Activated CD4-positive, alpha-beta T cell treated with anti-CD3 and anti-CD28 coated beads for 1 hour (primary cell): ENCODE measurements at places on chromosomes 12 and 14.

DNA sequence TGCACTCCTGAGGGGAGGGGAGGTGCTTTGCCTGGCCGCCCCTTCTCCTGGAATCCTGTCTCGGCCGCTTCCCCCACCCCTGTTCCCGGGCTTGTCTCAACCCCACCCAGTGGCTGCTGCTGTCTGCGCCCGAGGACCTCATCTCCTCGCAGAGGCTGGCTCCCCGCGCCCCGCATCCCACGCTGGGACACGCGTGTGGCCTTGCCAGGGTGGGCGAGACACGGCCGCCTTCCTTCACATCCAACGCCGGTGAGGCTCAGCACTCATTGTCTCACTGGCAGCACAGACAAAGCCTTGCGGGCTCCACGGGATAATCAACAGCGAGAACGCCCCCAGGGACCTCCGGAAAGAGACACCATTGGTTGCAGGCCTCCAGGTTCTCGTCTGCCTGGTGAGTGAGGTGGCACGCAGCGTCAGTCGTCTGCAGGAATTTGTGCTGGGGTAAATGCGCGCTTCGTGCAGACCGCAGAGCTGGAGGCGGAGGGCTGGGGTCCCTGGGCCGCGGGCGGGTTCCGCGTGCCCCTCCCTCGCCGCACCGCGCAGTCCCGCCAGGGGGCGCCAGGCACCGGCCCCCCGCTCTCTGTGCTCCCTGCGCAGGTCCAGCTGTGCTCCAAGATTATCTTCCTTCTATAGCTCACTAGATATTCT is 26.8 kb downstream of the CCDC177 start:
- DNase-seq = no peak

DNA sequence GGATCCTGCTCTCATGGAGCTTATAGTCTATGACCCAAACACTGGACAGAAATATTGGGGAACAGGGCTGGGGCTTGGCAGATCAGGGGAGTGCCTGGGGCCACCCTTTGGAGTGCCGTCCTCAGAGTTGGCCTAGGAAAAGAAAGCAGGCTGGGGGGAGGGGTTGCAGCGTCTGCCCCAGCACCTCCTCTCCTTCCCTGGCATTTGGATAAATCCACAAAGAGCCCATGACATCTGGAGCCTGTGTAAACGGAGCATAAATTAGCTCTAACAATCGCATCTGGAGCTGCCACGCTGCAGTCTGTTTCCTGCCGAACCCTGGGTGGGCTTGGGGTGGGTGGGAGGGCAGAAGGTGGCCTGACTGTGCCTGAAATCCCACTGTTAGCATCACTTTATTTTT is 63.8 kb downstream of the MVK start:
- DNase-seq = no peak

DNA sequence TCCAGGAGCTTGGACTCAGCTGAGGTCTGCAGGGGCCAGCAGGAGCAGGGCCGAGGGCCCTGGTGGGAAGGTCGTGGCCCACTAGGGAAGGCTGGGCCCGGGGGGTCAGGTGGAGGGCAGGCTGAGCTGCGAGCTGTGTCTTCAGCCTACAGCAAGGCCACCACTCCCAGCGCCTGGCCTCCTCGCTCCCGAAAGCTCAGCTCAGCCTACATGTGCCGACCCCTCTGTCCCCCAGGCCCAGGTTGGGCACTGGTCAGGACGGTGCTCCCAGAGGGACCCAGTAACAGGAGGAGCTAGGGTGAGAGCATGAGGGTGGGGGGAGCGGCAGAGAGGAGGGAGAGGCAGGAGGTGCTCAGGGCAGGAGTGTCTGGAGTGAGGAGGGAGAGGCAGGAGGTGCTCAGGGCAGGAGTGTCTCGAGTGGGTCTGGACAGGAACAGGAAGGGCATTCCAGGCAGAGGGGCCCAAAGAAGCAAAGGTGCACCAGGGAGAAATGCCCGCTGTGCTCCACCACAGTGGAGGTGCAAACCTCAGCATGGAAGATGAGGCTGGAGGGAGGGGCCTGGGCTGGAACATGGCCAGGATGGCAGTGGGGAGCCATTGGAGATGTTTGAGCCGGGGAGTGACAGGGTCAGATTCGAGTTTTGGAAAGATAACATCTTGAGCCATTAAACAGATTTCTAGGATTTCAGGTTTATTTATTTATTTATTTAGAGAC is 29.1 kb upstream of the GPR132 start:
- no peak for DNase-seq

GRCh38 chr12:85834378-85834777 is 1.8 kb downstream of the RASSF9 start:
- no peak for DNase-seq

GRCh38 chr14:75805646-75806045 is 144.6 kb downstream of the TTLL5 start:
- no peak for DNase-seq

DNA sequence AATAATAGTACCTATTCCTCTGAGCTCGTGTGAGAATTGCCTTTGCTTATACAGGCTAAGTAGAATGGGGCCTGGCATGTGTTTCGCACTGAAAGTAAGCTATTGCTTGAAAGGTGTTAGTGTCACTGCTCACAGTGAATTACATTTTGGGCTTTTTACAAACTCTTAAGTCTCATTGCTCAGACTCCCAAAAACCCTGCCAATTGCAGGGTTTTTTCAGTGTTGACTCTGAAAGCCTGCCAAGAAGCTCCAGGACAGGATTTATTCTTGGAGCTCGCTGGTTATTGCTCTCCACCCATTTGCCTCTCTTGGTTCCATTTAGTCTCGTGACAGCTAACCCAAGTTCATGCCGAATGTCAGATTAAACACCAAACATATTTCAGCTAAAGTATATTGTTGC is 39.8 kb downstream of the NOPCHAP1 start:
- DNase-seq = no peak

DNA sequence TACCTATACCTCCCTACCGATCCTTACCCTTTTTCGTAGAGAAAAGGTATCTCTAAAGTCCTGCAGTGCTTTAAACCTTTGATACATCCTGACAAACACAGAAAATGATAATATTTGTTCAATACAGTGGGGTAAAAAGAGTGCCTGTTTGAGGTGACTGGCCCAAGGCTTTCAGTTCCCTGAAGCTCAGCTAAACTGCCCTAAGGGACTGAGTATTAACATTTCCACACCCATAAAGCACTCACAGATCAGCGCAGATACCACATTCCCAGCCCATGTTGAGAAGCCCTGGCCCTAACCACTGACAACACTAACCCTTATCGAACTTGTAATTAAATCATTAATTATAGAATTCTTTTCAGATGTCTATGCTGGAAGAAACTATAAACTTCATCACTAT is 108.7 kb downstream of the DIP2B start:
- DNase-seq = no peak

GRCh38 chr14:96693987-96694386 is 103.2 kb upstream of the VRK1 start:
- no peak for DNase-seq

DNA sequence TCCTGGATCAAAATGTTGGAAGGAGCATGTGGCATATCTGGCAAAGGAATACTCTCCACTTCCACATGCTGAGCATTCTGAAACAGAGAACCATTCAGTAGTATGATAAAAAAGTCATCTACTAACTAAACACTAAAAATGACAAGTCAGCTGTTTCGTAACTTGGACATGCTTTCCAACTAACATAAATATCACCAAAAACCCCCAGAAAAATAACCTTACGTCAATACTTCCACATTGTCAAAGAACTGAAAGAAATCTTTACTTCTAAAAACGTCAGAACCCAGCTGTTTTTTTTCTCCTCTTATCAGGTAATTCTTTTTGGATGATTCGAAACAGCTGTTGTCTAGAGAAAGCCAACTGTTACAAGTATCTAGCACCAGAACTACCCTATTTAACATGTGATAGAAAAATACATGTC is 8.2 kb downstream of the WBP11 start:
- DNase-seq = no peak

DNA sequence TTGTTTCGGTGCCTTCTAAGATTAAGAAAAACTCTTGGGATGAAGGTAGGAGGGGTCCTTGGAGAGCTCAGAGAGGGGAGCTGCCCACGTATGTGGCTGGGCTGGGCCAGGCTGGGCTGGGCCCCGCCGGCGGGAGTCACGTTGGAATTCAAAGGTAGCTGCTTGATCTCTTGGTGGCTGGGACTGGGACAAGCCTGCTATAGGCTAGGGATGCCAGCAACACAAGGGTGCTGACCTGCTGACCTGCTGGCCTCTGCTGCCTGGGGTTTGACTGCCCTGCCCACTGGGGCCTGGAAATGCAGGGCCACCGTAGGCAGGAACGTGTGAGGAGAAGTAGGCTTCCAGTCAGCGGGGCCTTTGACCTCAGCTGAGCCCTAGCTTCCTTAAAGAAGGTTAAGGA is 52.8 kb upstream of the GTF2A1 start:
- DNase-seq = no peak

GRCh38 chr14:101191101-101191720 is 287.7 kb upstream of the RTL1 start:
- no peak for DNase-seq

DNA sequence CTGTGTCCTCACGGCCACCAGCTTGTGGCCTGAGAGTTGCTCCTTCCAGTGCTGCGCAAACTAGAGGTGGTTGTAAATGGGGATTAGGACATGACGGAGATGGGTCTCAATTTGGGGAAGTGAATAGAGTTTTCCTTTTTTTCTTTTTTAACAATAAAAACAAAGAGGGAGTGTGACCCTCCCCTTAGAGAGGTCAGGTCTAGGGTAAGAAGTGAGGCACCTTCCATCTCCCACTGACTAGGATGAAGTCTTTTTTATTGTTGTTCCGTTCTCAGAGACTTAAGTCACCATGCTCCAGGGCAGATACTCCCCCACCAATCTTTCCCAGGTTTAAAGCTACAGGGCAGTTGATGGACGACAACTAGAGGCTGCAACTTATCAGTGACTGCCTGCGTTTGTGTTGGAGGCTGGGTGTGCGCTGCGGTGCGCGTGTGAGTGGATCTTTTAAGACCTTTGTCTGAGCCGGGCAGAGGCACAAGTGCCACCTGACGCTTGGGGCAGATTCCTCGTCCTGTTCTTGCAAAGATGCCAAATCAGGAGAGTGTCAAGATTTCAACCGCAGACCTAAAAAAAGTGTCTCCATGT is 2.1 kb upstream of the GSC start:
- no peak for DNase-seq

DNA sequence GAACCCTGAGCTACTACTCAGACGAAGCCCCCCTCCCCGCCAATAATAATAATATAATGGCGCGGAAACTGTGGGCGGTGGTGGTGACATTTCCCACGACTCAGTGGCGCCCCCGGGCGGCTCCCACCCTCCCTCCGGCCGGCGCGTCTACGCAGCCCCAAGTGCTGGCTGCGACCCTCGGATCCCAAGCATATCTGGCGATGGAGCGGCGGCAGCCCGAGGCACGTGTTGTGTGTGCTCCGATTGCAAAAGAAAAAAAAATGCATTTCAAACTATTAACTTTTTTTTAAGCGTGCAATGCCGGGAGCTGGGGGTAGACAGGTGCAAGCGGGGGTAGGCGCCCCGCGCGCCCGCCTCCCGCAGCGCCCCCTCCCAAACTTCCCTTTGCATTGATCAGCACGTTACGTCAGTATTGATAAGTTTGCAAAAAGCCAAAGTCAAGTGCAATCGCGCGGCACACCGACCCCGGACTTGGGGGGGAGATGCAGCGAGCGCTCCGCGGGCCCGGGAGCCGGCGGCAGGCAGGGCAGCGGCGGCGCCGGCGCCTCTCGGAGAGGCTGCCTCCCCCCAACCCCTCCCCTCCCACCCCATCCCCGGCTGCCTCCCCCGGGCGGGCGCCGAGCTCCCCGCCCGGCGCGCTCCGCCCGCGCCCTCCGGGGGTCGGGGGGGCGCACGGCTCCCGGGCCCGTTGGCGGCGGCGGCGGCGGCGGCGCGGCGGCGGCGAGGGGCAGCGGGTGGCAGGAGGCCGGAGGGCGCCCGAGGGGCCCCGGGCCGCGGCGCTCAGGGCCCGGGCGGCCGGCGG is 113.1 kb upstream of the MYL2 start:
- DNase-seq = no peak

- DNase-seq = no peak
Observed at GRCh38 chr12:125134576-125134975, 69.3 kb downstream of the AACS start.

DNA sequence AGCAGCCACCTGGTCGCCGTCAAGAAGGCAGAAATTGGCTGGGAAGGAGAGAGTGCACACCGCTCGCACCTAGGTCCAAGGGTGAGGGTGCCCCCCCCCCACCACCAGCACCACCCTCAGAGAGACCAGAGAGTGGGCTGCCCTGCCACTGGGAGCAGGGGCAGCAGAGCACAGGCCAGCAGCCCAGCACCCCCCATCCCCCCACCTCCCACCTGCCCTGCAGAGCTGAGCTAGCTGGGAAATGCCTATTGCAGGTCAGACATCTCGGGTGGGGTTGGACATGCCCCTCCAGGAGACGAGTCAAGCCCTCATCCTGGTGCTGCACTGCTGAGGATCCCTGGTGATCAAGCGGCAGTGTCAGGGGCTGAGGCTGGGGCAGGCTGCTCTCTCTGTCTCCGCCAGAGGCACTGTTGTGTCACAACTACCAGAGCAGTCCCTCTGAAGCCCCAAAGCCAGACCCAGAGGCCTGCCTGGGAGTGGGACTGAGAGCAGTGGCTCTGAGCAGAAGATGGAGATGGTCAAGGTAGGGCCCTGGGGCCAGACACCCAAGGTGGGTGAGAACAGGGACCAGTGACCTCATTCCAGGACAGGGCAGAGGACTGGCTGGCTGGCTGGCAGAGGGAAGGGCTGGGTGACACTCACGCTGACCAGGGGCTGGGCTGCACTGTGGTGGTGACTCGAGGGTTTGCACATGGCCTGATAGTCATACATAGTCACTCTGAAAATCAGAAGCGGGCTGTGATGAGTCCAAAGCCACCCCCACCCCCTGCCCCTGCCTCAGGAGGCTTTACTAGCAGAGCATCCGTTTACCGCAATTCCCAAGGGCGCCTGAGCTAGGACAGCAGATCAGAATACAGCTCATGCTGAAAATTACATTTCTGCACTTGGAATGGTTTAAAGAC is 19.7 kb upstream of the LRTM2 start:
- no peak for DNase-seq

GRCh38 chr12:26971963-26972362 is 33.7 kb downstream of the FGFR1OP2 start:
- DNase-seq = peak; percentile 24

GRCh38 chr12:88763536-88764100 is 183.3 kb upstream of the KITLG start:
- no peak for DNase-seq

DNA sequence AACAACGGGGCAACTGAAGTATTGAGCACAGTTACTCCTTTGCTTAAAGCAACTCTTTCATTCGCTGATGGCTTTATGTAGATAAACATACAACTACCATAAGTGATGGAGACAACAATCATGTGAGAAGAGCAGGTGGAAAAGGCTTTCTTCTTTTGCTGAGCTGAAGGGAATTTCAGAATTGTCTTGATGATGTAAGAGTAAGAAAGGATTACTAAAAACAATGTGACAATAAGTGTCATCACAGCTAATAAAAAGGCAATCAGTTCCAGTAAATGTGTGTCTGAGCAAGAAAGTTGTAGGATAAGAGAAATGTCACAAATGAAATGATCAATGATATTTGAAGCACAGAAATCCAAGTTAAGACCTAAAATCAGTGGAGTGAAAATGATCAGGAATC is 647 bp downstream of the OR6C70 start:
- no peak for DNase-seq

- no peak for DNase-seq
Observed at GRCh38 chr12:121812320-121812871, 8.6 kb downstream of the SETD1B start.
